Liver (tissue), 10 donors: ENCODE measurements at places on chromosomes 7 and 10. TPM values are rescaled to one million over a fixed set of nuclear protein-coding genes. Genes with fewer than 3 reads are reported as not detected.

The PNLIPRP1 gene
- not detected for total RNA-seq

The AKR1C8 gene
- not detected for total RNA-seq

The GPR85 gene
- 0.59 TPM for total RNA-seq

The DIP2C gene
- 12.2 TPM for total RNA-seq

The GPR37 gene
- total RNA-seq = 12.0 TPM

The LRRC27 gene
- 1.8 TPM for total RNA-seq

DNA sequence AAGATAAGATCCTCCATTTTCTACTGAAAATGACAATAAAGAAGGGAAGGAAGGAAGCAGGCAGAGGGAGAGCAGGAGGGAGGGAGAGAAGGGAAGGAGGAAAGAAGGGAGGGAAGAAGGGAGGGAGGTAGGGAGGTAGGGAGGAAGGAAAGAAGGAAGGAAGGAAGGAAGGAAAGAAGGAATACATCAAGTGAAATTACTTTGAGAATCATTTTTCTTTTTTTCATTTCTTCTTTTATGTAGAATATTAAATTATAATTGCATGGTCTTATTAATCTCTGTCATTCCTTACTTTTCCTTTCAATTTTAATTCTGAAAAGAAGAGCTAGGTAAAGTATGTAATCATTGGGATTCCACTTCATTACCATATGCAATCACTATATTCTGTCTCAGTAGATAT, 97.8 kb downstream of the PLXDC2 start:
- H3K4me3 ChIP-seq = no peak overlapping the region
- no peaks in the 10 kb centered on the region for H3K27me3 ChIP-seq
- no peak for DNase-seq
- peaks cover 3% of the 10 kb centered on the region for H3K4me1 ChIP-seq
- H3K27ac ChIP-seq = no peak overlapping the region

DNA sequence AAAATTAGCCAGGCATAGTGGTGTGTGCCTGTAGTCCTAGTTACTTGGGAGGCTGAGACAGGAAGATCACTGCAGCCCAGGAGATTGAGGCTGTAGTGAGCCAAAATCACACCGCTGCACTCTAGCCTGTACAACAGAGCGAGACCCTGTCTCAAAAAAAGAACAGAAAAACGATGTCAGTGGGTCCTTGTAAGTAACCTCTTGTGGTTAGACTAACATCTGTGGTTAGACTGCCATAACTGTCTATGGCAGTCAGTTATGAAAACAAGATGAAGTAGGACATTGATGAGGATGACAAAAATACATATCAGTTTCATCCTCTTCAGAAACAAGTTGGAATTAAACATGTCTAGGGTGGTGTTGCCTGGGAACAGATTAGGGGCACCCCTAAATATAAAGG, 53.3 kb downstream of the AKAP9 start:
- no peaks in the 10 kb centered on the region for H3K27me3 ChIP-seq
- no peak overlapping the region for H3K27ac ChIP-seq
- no peak for DNase-seq
- no peak overlapping the region for H3K4me3 ChIP-seq

DNA sequence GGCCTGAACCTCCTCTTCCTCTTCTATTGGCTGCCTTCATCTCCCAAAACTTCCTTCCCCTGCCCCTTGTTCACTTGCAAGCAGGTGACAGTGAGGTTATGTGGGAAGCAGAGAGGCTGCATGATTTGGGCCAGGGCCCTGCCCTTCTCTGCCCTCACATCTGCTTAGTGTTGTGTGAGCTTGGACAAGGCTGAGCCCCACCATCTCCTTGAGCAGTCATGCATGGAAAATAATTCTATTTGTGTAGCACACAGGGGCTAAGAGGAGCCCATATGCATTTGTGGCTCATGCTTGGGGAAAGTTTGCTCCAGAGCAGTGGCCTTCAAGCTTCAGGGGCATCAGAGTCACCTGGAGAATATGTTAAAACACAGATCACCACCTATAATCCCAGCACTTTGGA, 26.8 kb upstream of the AQP1 start:
- no peak overlapping the region for H3K27ac ChIP-seq
- DNase-seq = no peak
- H3K36me3 ChIP-seq = no peaks in the 10 kb centered on the region

GRCh38 chr10:91210014-91210413, 10.4 kb upstream of the PCGF5 start:
- H3K4me1 ChIP-seq = no peaks in the 10 kb centered on the region
- H3K27me3 ChIP-seq = no peaks in the 10 kb centered on the region

- no peaks in the 10 kb centered on the region for H3K36me3 ChIP-seq
- H3K4me3 ChIP-seq = no peak overlapping the region
- H3K27me3 ChIP-seq = no peaks in the 10 kb centered on the region
- no peaks in the 10 kb centered on the region for H3K4me1 ChIP-seq
- no peak overlapping the region for H3K27ac ChIP-seq
Measured at GRCh38 chr7:121901026-121901425, 28.1 kb downstream of the PTPRZ1 start.

DNA sequence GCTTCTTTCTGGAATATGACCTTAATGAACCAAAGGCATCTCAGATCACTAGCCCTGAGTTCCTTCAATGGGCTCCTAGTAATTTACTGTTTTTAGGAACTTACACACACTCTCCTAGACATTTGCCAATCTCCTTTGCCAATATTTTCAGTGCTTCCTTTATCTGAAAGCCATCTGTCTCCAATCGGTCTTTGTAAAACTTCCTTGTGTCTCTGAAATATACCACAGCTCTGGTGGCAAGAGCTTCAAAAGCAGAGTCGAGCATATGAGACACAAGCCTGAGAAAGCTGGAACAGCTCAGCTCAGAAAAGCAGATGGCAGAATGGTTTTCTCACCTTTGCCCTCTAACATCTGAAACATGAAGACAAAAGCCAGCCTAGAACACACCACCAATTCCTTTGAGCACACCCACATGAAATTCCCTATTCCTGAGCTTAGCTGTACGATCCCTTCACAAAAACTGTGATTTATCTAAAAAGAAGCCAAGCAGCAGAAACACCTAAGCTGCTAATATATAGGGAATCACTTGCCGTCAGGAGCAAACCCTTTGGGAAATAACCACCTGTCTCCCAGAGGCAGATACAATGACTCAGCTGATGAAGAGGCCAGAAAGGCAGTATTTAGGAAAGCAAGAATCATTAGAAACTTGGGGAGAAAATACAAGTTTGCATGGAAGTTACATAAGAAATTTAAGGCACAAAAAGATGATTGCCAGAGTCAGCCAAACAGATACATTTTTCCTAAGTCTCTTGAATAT, 70.2 kb upstream of the ANK3 start:
- H3K27me3 ChIP-seq = no peaks in the 10 kb centered on the region
- no peak for DNase-seq
- H3K36me3 ChIP-seq = no peaks in the 10 kb centered on the region
- H3K4me1 ChIP-seq = no peaks in the 10 kb centered on the region
- H3K27ac ChIP-seq = no peak overlapping the region

DNA sequence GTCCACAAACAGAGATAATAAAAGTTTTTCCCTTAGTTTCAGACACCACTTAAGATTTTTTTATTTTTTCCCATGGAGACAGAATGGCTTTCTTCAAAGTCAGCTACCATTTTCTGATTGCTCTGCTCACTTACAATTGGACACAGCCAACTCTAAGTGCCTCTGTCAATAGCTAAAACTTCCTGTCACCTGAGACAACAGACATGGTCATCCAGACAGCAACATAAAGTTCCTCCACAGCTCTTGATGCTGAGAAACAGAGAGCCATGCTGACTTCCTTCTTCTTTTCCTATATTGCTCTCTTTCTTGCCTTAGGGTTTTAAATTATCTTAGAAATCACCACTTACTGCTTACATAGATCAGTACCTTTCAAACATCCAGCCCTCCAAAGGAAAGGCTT, 12.0 kb downstream of the ZNF800 start:
- H3K4me1 ChIP-seq = no peaks in the 10 kb centered on the region
- no peak overlapping the region for H3K4me3 ChIP-seq
- no peaks in the 10 kb centered on the region for H3K27me3 ChIP-seq
- no peak for DNase-seq
- no peak overlapping the region for H3K27ac ChIP-seq

DNA sequence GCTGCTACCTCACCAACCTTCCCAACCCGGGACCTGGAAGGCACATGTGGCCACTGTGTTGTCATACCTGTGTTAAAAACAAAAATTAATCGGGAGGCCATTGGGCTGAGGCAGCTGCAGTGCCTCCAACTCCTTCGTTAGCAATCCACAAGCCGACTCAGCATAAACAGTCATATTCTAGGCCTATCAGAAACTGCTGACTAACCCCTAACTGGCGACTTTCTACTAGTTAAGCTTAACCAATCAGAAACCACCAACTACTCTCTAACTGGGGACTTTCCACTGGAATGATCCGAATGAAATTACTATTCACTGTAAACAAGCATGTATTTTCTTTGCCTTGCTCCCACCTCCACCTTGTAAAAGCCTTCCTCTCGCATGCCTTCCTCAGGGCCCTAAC, 14.1 kb upstream of the TMEM72 start:
- H3K36me3 ChIP-seq = no peaks in the 10 kb centered on the region
- no peak overlapping the region for H3K4me3 ChIP-seq

GRCh38 chr10:109961174-109962001, 38.1 kb upstream of the XPNPEP1 start:
- peaks cover 10% of the 10 kb centered on the region for H3K4me1 ChIP-seq
- H3K36me3 ChIP-seq = no peaks in the 10 kb centered on the region
- DNase-seq = no peak

DNA sequence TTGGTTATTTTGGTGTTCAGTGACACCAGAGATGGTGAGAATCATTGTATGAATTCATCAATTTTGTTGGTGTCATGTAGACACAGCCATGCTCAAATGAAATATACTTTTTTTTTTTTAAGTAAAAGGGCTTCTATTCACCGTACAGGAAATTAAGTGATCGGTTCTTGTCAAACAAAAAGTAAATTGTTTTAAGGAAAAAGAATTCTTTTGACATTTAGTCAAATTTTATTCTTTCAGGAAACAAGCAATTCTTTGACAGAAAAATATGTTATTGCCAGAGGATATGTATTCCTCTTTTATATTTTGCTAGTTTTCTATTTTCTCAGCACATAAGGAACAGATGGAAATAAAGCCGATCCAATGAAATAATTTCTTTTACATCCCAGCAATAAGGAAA, 551.9 kb downstream of the MAGI2 start:
- H3K36me3 ChIP-seq = no peaks in the 10 kb centered on the region
- no peak for DNase-seq
- no peaks in the 10 kb centered on the region for H3K4me1 ChIP-seq

- no peaks in the 10 kb centered on the region for H3K36me3 ChIP-seq
- H3K27ac ChIP-seq = no peak overlapping the region
- no peak for DNase-seq
- H3K27me3 ChIP-seq = no peaks in the 10 kb centered on the region
- H3K4me3 ChIP-seq = no peak overlapping the region
Measured at GRCh38 chr7:46791188-46791587, 790.7 kb downstream of the TNS3 start.

- no peaks in the 10 kb centered on the region for H3K4me1 ChIP-seq
- H3K36me3 ChIP-seq = no peaks in the 10 kb centered on the region
- peaks cover 3% of the 10 kb centered on the region for H3K27me3 ChIP-seq
- H3K4me3 ChIP-seq = no peak overlapping the region
Measured at GRCh38 chr7:158044482-158044823, 543.2 kb downstream of the PTPRN2 start.
